ENCODE measurements at places on chromosomes 6 and 20. TPM values are rescaled to one million over a fixed set of nuclear protein-coding genes. Genes with fewer than 3 reads are reported as not detected.

TXLNB gene
- total RNA-seq, result 0.95 TPM

RPN2 gene
- total RNA-seq, result 238 TPM

C6orf58 gene
- 0.11 TPM for total RNA-seq

CCN6 gene
- not detected for total RNA-seq

PDYN gene
- not detected for total RNA-seq

NMBR gene
- not detected for total RNA-seq

VGLL2 gene
- not detected for total RNA-seq

FAXC gene
- total RNA-seq, result 0.65 TPM

SNAP25 gene
- not detected for total RNA-seq

CNR1 gene
- total RNA-seq, result not detected

POU5F1 gene
- total RNA-seq, result not detected

SPDEF gene
- total RNA-seq, result not detected

COL9A1 gene
- not detected for total RNA-seq

ACTL10 gene
- total RNA-seq, result 0.95 TPM

GJA10 gene
- total RNA-seq, result not detected

BPI gene
- total RNA-seq, result not detected

TCF15 gene
- 1.1 TPM for total RNA-seq

OR2J3 gene
- total RNA-seq, result not detected

TNFAIP3 gene
- 3.4 TPM for total RNA-seq

ADGB gene
- not detected for total RNA-seq

SUPT3H gene
- 4.8 TPM for total RNA-seq

MARCKS gene
- 306 TPM for total RNA-seq

FAM217A gene
- not detected for total RNA-seq

SNAI1 gene
- 2.0 TPM for total RNA-seq

SLC32A1 gene
- not detected for total RNA-seq

ATXN1 gene
- total RNA-seq, result 10.8 TPM

NUS1 gene
- total RNA-seq, result 15.9 TPM

NFKBIE gene
- total RNA-seq, result 8.0 TPM

BCLAF1 gene
- total RNA-seq, result 85.0 TPM

BMP6 gene
- 143 TPM for total RNA-seq

GPX5 gene
- not detected for total RNA-seq

Data from dermis lymphatic vessel endothelial cell (primary cell).